Nephron progenitor cell (in vitro differentiated cells): ENCODE measurements at places on chromosomes 12 and 14.
A peak's percentile ranks its signal among the peaks of the same experiment; 100 is the strongest.

GRCh38 chr14:24960816-24961215 lies 89.1 kb downstream of the STXBP6 start:
- H3K27me3 ChIP-seq: no peaks in the 10 kb centered on the region
- H3K36me3 ChIP-seq: no peaks in the 10 kb centered on the region
- H3K4me3 ChIP-seq: no peak overlapping the region
- peaks cover 39% of the 10 kb centered on the region for H3K4me1 ChIP-seq
- no peak overlapping the region for H3K27ac ChIP-seq

DNA sequence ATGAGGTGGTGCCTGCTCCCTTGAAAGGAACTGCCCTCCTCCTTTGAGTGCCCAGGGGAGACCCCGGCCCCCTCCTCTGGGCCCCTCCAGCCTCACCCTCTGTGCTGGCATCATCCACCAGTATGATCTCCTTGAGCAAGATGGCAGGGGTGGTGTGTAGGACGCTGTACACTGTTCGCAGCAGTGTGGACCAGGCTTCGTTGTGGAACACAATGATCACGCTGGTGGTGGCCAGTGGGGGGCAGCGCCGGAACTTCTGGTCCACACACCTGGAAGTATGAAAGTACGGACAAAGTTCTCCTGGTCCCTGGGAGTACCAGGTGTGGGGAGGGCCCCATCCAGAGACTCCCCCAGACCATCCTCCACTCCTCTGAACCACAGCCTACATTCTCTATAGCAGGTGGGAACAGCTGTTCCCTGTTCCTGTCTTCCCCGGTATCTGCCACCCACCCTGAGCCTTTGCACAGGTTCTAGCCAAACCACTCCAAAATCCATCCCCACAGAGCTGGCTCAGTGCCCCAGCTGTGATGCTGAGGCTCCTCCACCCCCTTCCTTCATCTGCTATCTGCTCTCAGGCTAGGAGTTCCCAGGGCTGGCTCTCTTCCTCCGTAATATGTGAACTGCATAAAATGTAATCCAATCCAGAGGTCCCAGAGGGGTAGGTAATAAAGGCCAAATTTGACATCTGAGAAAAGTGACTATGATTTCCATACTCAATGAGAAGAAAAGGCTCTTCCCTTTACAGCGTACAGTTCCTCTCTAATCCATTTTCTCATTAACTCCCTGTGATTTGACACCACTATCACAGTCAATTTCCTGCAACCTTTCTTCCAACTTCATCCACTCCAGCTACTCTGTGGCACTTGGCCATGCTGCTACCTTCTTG lies 13.9 kb downstream of the GALNT6 start:
- no peak overlapping the region for H3K4me3 ChIP-seq
- no peaks in the 10 kb centered on the region for H3K36me3 ChIP-seq
- no peak for DNase-seq
- H3K4me1 ChIP-seq: peaks cover 45% of the 10 kb centered on the region
- peaks cover 7% of the 10 kb centered on the region for H3K27me3 ChIP-seq

DNA sequence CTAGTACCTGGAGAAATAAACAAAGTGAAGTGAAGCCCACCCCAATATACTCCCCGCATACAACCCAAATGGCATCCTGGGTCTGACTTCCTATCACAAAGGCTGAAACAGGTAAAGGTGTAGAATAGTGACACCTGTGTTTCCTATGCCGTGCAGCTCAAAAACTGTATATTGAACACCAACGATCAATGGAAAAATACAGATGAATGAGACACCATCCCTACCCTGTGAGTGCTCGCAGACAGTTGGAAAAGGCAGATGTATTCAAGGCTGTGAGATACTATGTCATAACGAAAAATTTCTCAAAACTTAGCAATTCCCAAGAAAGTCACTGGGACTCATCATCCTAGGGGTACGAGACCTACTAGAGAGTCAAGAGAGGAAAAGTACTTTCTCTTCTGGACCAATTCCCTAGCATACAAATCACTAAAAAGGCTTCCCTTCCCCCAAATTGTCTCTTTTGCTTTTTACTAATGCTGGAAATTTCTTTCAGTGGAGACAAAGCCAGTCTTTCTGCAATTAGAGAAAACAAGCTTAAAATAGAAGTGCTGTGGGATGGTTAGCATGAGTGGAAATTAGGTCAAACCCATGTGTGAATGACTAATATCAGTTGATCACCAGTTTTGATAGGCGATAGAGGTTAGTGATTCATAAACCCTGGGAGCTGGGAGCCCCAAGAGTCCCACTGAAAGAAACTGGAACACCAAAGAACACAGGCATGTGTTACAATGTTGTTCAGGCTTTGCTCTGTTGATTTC lies 249.7 kb downstream of the SPTSSA start:
- no peak overlapping the region for H3K27ac ChIP-seq
- H3K27me3 ChIP-seq: peaks cover 20% of the 10 kb centered on the region
- no peaks in the 10 kb centered on the region for H3K36me3 ChIP-seq
- no peak overlapping the region for H3K4me3 ChIP-seq

GRCh38 chr12:50564237-50564947 lies 59.6 kb downstream of the DIP2B start:
- DNase-seq: no peak
- H3K27ac ChIP-seq: peak overlapping the region; percentile 38
- H3K27me3 ChIP-seq: no peaks in the 10 kb centered on the region
- peaks cover 15% of the 10 kb centered on the region for H3K36me3 ChIP-seq
- no peak overlapping the region for H3K4me3 ChIP-seq

- no peak overlapping the region for H3K4me3 ChIP-seq
- no peaks in the 10 kb centered on the region for H3K4me1 ChIP-seq
- no peaks in the 10 kb centered on the region for H3K36me3 ChIP-seq
- no peak for DNase-seq
- no peak overlapping the region for H3K27ac ChIP-seq
These were observed 115.9 kb downstream of the NAV3 start for GRCh38 chr12:77946541-77947061.

GRCh38 chr12:64184216-64184615 lies 37.9 kb downstream of the KICS2 start:
- no peak for DNase-seq
- H3K27me3 ChIP-seq: peaks cover 3% of the 10 kb centered on the region
- H3K4me3 ChIP-seq: no peak overlapping the region
- H3K4me1 ChIP-seq: peaks cover 6% of the 10 kb centered on the region

DNA sequence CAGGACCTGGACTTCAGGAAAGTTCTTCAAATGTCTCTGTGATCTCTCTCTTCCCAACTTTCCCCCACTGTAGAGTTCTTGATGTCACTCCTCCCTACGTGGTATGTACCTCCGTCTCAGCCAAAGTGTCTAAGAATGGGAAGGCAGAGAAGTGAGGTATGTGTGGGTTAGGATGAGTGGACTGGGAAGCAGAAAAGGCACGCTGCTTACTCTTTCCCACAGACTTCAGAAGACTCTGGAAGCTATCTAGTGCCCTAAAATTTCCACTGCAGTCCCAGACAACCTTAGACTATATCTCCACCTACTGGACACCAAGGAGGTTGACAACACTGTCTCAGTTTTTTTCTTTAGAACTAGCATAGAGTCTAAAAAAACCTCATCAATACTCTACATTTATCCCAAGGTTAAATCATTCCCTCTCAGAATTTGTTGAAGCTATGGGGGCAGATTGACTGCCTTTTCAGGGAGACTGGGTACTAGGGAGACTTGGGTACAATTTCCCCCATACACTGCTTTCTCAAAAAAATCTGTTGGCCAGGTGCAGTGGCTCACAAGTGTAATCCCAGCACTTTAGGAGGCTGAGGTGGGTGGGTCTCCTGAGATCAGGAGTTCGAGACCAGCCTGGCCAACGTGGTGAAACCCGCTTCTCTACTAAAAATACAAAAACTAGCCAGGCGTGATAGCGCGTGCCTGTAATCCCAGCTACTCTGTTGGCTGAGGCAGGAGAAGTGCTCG lies 20.6 kb upstream of the ITGA5 start:
- no peak overlapping the region for H3K4me3 ChIP-seq
- H3K36me3 ChIP-seq: no peaks in the 10 kb centered on the region
- no peak overlapping the region for H3K27ac ChIP-seq
- peaks cover 3% of the 10 kb centered on the region for H3K27me3 ChIP-seq
- DNase-seq: no peak
